ENCODE measurements at places on chromosomes 16 and 17.

GRCh38 chr16:76278980-76279379 is 1.8 kb downstream of the CNTNAP4 start:
- peak; percentile 18 for DNase-seq

DNA sequence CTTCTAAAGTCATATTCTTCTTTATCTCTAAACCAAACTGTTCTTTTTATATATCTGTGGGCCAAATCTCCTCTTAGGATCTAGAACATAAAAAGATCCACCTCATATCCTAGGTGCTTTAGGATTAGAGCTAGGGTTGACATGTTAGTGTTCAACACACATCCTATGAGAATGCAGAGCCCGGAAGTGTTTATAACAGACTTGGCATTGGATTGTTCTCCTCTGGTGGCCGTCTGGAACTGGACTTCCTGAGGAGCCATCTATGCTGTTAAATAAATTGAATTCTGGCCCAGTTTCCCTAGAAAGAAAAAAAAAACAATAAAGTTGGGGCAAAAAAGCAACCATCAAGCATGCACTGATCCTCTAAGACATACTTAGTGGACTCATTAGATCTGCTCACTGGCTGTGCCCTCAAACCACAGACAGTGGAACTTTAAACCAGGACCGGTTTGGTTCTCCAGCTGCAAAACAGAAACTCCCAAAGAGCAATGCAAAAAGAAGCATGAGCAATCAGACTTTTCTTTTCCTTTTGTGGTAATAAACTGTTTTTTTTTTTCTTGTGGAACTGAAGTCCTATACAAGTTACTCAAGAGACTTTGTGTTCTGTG is 182.5 kb downstream of the ZNF18 start:
- DNase-seq = no peak

DNA sequence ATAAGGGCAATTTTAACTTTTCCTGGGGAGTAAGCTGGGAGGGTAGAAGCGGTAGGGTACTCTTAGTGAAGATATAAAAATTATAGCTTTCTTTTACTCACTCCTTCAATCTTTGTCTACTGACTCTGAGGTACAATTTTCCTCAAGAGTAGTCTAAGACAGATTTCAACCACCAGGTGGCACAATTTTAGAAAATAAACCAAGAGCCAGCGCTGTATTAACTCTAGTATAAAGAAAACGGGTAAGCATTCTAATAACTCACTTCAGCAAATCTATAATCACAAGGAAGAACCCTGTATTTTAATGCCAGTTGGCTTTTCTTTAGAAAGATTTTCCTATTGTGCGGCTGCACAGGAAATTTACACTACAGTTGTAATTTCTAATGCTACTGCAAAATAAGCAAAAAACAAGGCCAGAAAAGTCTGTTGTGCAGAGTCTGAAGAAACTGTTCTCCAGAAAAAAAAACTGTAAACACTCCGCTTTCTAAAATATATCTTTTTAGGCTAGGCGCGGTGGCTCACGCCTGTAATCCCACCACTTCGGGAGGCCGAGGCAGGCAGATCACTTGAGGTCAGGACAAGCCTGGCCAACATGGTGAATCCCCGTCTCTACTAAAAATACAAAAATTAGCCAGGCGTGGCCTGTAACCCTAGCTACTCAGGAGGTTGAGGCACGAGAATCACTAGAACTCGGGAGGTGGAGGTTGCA is 1.9 kb downstream of the CMC2 start:
- peak; percentile 27 for DNase-seq

DNA sequence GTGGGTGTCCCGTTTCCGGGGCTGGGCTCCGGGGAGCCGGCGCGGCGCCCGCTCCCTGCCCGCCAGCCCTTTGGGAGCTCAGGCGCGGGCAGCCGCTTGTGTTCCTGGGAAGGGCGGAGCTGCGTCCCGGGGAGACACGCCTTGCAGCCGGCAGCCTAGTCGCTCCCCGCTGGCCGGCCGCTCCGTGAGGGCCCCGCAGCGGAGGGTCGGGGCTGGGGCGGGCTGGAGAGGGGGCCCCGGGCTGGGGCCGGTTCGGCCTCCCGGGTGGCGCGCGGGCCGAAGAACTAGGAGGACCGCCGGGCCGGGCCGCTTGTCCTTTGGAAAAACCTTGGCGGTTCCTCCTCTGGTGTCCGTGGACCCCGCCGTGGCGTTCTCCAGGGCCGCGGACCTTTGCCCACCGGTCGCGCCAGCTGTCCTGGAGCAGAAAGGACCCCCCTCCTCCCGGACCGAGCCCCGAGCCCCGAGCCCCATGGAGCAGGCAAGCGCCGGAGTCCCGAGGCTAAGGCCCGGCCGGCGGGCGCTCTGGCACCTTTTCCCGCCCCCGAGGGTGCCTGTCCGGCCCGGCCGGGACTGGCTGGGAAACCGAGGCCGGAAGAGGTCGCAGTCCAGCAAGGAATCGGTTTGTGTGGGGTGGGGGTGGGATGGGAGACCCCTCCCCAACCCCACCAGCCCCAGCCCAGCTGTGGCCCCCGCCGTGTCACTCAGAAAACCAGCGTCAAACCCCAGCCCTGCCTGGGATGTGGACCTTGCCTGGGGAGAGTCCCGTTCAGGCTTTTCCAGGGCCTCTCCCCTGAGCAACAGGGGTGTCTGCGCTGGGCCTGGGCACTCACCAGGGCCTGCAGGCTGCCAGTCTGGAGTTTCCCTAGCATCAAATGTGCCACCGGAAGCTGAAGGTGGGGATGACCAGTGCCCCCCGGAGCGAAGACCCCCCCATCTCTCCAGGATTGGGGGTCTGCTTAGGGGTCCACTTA is 6.8 kb upstream of the TBC1D3B start:
- DNase-seq = peak; percentile 62

- no peak for DNase-seq
These were observed 145.8 kb downstream of the SPACA3 start for GRCh38 chr17:33137426-33137825.

DNA sequence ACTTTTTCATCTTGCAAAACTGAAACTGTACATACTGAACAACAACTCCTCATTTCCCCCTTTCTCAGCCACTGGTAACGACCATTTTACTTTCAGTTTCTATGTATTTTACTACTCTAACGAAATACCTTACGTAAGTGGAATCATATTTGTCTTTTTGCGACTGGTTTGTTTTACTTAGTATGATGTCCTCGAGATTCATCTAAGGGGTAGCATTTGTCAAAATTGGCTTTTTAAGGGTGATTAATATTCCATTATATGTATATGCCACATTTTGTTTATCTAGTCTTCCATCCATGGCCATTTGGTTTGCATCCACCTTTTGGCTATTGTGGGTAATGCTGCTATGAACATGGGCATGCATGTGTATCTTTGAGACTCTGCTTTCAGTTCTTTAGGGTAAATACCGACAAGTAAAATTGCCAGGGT is 10.4 kb downstream of the KPNB1 start:
- DNase-seq = peak; percentile 31

DNA sequence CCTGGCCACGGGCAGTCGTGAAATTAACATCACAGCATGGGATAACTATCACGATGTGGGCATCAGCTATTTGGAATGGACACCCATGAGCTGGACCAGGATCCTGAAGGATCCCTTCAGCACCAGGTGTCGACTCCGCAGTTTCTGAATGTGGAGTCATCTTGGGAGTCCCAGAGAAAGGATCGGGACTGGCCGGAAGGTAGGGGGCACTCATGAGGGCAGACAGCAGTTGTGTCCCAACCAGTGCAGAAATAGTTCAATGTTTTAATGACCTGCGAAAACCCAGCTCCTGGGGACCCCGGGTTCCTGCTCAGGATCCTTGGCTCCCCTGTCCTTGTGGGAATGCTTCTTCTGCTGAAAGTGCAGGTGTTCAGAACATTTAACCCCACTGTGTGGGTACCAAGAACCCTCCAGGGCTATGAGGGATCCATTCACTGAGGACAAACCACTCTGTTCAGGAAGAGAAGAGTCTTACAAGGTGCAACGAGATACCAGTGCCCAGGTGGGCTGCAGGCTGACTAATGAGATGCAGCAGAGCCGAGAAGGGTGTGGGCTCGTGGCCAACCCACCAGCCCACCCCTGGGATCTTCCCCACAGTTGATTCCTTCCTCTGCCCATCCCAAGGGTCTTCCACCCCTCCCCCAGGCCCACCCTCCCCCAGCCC is 154.8 kb downstream of the SALL1 start:
- no peak for DNase-seq

DNA sequence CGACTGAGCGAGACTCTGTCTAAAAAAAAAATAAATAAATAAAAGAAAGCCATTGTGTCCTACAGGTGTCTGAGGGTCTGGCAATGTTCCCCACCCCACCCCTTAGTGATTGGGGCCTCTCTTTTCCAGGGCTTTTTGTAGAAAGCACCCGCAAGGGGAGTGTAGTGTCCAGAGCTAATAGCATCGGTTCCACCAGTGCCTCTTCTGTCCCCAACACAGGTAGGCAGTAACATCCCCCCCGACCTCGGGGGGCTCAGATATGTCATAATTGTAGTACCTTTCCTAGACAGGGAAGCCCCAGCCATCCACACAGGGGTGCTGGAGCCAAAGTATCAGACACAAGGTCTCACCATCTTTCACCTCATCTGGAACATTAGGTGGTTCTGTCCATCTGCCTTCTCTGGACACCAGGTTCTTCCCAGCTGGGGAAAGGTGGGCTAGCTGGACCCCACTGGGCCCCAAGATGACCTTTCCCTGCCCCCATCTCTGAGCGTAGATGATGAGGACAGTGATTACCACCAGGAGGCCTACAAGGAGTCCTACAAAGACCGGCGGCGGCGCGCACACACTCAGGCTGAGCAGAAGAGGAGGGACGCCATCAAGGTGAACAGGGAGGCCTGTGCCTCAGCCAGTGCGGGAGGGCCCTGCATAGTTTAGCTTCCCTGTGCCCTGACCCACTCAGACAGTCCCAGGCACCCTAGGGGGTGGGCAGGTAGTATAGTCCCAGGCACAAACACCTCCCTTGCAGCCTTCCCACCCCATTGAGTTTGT is 1.6 kb downstream of the MLX start:
- no peak for DNase-seq

Data from GM13977 (cell line).